ENCODE measurements at places on chromosomes 1 and 21. TPM values are rescaled to one million over a fixed set of nuclear protein-coding genes. Genes with fewer than 3 reads are reported as not detected.

- no peak overlapping the region for H3K27ac ChIP-seq
- no peak for DNase-seq
- H3K4me3 ChIP-seq: no peak overlapping the region
- peaks cover 4% of the 10 kb centered on the region for H3K4me1 ChIP-seq
- H3K27me3 ChIP-seq: no peaks in the 10 kb centered on the region
Observed at GRCh38 chr1:113147073-113147625, 74.2 kb downstream of the LRIG2 start.

GRCh38 chr21:38380481-38381137, 117.7 kb downstream of the ERG start:
- H3K36me3 ChIP-seq: no peaks in the 10 kb centered on the region
- peaks cover 13% of the 10 kb centered on the region for H3K4me1 ChIP-seq
- no peak overlapping the region for H3K4me3 ChIP-seq
- H3K27ac ChIP-seq: peak overlapping the region; percentile 48
- peaks cover 6% of the 10 kb centered on the region for H3K27me3 ChIP-seq
- peak; percentile 78 for DNase-seq

DNA sequence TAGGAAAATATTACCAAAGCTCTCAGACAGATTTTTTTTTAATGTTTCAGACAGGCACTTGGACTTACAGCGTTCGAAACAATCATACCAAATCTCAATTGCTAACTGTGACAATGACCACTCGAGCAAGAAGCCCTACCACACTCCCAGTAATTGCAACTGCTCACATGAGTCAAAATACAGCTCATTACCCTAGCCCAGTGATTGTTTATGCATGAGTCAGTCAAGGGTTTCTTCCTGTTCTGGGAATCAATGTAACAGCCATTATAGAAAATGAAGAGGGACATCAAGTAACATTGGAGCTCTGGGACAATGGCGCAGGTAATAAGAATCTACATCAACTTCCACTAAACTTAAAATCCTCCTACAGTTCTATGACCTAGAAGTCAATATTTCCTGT, 56.1 kb upstream of the SH3GLB1 start:
- H3K4me3 ChIP-seq: no peak overlapping the region
- no peaks in the 10 kb centered on the region for H3K27me3 ChIP-seq
- H3K27ac ChIP-seq: no peak overlapping the region

DNA sequence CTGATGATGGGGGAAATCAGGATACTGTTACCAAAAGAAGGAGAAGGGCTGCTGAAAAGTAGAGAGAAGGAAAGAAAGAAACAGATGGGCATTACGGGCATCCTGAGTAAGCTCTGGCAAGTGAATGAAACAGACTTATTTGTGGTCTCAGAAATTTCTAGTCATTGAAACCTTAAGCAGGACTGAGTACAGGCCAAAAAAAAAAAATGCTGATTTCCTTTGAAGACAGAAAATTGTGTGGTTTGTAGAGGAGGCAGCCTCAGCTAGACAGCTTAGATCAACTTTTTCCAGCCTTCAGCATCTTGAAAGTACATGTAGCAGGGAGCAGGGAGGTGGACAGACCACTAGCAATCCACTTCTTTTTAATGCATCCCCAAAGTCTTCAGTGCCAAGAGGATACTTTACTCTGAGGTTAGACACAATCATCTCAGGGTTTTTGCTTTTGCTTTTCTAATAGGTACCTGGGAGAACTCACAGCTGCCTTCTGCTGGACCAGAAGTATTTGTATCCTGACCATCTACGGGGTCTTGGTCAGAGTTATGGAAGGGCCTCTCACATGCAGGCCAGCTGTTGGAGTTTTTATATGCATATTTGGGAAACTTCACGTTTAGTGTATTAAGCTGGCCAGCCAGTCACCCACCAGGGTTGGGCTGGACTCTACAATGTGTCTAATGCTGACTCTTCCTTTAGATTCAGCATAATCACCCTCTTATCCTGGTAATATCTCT, 10.6 kb upstream of the CAPZB start:
- no peak overlapping the region for H3K4me3 ChIP-seq
- H3K27me3 ChIP-seq: no peaks in the 10 kb centered on the region
- H3K36me3 ChIP-seq: no peaks in the 10 kb centered on the region
- peak overlapping the region; percentile 79 for H3K27ac ChIP-seq

DNA sequence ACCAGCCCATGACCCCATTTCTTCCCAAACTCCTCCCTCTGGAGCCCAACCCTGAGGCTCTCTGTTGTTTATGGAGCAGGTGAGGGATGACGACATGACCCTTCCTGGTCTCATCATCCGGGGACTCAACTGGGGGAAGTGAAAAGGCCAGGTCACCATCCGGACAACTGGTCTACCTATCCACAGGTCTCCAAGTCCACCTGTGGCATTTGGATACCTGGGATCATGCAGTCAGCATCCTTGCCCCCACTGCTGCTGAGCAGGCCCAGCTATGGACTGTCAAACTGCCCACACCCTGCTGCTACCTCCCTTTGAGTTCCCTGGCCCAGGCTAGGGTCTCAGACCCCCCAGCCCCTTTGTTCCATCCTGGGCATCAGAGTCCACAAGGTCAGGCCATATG, 60.0 kb upstream of the LAPTM5 start:
- H3K27ac ChIP-seq: no peak overlapping the region
- no peak for DNase-seq
- peaks cover 36% of the 10 kb centered on the region for H3K4me1 ChIP-seq
- peaks cover 5% of the 10 kb centered on the region for H3K27me3 ChIP-seq
- H3K36me3 ChIP-seq: no peaks in the 10 kb centered on the region
- no peak overlapping the region for H3K4me3 ChIP-seq

TNFRSF8 gene
- polyA plus RNA-seq: 0.24 TPM

CHRM3 gene
- polyA plus RNA-seq: 2.5 TPM

GRCh38 chr1:46595127-46595526, 8.9 kb downstream of the MKNK1 start:
- peaks cover 30% of the 10 kb centered on the region for H3K36me3 ChIP-seq
- H3K27me3 ChIP-seq: no peaks in the 10 kb centered on the region
- no peaks in the 10 kb centered on the region for H3K4me1 ChIP-seq
- peak; percentile 82 for DNase-seq

DNA sequence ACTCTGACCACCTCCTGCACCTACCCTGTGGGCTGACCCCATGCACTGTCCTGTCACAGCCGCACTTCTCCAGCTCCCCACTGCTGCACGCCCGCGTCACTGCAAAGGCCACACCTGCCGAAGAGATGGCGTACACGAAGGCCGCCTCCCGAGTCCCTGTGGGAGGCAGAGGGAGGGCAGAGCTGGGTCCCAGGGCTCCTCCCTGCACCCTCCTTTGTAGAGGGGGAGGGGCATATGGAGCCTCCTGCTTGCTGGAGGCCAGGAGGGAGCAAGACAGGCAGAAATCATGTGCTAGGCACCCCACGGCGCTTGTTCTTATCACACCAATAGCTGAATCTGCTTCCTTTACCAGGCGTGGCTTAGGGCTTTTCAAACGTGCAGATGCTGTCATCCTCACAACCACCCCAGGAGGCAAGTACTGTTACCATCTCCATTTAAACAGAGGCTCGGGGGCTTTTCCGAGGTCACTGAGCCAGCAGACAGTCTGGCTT, 21.4 kb downstream of the WNT4 start:
- DNase-seq: no peak
- H3K4me3 ChIP-seq: no peak overlapping the region
- H3K36me3 ChIP-seq: peaks cover 24% of the 10 kb centered on the region
- H3K27me3 ChIP-seq: no peaks in the 10 kb centered on the region
- H3K4me1 ChIP-seq: peaks cover 21% of the 10 kb centered on the region

GRCh38 chr1:30044656-30045144, 678.7 kb downstream of the MATN1 start:
- no peak overlapping the region for H3K4me3 ChIP-seq
- H3K27me3 ChIP-seq: peaks cover under 1% of the 10 kb centered on the region
- H3K4me1 ChIP-seq: no peaks in the 10 kb centered on the region
- no peak overlapping the region for H3K27ac ChIP-seq

- no peak overlapping the region for H3K4me3 ChIP-seq
- no peak for DNase-seq
- no peak overlapping the region for H3K27ac ChIP-seq
- no peaks in the 10 kb centered on the region for H3K36me3 ChIP-seq
- peaks cover 2% of the 10 kb centered on the region for H3K27me3 ChIP-seq
Observed at GRCh38 chr1:89484092-89485038, 40.3 kb upstream of the LRRC8B start.

OR14I1 gene
- polyA plus RNA-seq: not detected

LCE6A gene
- polyA plus RNA-seq: not detected

GRCh38 chr21:36783612-36784374, 84.9 kb downstream of the SIM2 start:
- H3K36me3 ChIP-seq: no peaks in the 10 kb centered on the region
- no peak overlapping the region for H3K27ac ChIP-seq
- no peaks in the 10 kb centered on the region for H3K27me3 ChIP-seq
- no peak overlapping the region for H3K4me3 ChIP-seq

DNA sequence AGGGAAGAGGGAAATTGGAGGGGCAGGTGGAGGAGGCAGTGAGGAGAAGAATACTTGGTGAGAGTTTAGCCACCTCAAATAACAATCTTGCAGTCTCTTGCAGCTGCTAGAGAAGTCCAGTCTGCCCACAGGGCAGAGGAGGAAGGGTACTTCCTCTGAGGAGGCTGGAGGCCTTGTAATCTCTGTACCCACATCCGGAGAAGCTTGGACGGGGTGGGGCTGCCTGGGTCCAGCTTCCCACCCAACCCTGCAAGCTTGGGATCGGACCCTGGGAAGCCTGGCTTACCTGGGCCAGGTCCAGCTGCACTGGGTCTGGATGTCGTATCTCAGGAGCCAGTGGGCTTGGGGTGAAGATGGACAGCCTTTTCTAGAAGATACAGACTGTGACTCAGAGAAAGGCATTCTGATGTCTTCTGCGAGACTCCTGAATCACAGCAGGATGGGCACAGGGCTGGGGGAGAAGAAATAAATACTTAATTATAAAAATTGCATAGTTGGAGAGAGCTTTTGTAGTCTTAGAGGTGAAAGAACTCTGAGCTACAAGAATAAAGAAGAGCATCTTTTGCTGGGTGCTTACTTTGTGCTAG, 111.8 kb upstream of the JUN start:
- H3K4me3 ChIP-seq: no peak overlapping the region
- peak overlapping the region; percentile 90 for H3K27ac ChIP-seq
- no peaks in the 10 kb centered on the region for H3K27me3 ChIP-seq

DNA sequence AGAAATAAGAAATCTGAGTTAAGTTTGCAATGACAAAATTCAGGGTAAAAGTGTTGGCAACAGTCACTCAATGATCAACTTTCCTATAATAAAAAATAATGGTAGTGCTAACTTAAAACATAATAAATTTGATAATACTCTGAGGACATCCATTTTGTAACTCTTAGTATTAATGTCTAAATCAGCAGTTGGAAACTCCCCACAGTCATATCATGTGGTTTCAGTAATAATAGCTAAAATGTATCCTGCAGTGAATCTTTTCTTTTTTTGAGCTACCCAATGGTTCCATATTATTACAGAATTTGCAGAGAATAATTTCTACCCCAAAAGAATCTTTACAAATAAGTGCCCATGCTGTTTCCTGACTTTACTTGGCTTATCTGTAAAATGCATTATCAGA, 286.7 kb downstream of the PTPRC start:
- H3K4me3 ChIP-seq: no peak overlapping the region
- H3K4me1 ChIP-seq: no peaks in the 10 kb centered on the region
- no peak overlapping the region for H3K27ac ChIP-seq
- no peak for DNase-seq
- H3K27me3 ChIP-seq: no peaks in the 10 kb centered on the region

Data from muscle of leg (tissue), 16 donors.